Activated B cell treated with CpG ODN at 0.5 μM for 24 hours (primary cell): ENCODE measurements at places on chromosomes 11 and 22.
A peak's percentile ranks its signal among the peaks of the same experiment; 100 is the strongest.

- DNase-seq = peak; percentile 48
Observed at GRCh38 chr11:113305440-113306336, 8.7 kb upstream of the TTC12 start.

DNA sequence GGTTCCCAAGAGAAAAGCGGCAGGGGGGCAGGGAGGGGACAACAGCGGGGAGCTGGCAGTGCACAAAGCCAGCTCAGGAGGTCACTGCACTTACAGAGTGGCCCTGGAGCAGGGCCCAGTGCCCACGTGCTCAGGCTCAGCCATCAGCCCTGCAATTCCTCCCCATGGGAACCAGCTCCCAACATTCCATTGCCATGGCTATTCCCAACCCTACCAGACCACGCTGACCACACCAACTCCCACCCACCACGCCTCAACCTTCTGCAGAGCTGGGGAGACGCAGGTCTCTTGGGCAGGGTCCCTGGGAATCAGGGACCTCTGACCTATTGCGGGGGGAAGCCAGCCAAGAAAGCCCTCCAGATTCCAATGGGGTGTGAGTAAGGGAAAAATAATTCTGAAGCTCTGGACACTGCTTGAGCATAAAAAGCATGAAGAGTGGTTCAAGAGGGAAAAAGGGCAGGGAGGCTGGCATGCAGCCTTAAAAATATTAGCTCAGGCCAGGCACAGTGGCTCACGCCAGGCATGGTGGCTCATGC is 38.3 kb upstream of the TFIP11 start:
- no peak for DNase-seq

DNA sequence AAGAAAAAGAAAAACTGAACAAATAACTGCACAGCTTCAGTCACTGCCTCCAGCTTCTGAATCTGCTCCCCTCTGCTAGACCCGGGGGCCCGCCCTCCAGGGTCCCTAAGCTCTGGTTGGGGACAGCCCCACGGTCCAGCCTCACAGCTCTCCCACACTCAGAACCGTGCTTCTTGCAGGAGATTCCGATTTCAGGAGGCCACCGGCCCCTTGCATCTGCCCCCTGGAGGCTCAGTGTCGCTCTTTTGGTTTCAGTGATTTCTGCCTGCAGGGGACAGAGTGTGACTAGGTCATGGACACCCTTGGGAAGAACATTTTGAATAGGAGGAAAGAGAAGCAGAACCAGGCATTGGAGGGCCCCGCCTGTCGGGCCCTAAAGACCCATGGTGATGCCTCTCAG is 23.1 kb upstream of the RPS3 start:
- no peak for DNase-seq

DNA sequence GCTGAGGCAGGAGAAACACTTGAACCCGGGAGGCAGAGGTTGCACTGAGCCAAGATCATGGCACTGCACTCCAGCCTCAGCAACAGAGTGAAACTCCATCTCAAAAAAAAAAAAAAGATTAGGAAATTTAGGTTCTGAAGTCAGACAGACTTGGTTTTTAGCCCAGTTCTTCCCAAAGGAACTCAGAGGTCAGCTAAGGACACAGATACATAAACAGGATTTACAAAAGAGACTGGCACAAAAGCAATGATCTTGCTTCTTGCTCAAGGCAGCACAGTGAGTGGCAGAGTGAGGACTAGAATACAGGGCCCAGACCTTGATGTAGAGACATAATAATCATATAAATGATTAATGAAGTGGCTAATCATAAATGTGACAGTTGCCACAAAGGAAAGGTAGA is 25.4 kb upstream of the RRAS2 start:
- DNase-seq = no peak

DNA sequence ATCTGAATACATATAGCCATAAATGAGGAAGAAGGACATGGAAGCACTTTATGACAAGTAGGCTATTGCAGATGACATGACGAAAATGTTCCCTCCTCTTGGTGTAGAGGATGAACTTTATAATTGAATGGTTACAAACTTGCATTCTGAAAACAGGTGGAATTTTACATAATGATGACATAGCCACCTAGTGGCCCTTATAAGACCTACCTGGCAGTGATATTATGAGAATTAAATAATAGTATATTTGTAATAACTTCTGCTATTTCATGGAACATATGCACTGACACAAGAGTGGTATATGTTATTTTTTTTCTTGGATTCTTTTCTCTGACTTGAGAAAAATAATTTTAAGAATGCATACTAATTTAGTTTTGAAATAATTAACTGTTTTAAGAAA is 22.9 kb downstream of the TRIM22 start:
- no peak for DNase-seq

DNA sequence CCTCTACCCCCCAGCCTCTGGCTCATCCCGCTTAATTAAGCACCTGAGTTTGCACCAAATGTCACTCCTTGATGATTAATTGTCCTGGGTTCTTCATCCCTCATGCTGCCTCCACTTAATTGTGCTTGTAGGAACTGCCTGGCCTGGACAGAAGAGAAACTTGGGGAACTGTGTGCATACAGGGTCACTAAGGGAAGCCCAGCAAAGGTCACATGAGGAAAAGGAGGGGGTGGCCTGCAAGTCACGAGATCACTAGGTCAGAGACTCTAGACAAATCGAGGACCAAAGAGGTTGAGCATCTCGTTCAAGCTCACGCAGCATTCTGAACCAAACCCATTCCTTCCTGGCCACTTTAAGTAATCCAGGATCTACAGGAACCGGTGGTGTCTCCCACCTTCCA is 75.8 kb downstream of the PDE2A start:
- no peak for DNase-seq

DNA sequence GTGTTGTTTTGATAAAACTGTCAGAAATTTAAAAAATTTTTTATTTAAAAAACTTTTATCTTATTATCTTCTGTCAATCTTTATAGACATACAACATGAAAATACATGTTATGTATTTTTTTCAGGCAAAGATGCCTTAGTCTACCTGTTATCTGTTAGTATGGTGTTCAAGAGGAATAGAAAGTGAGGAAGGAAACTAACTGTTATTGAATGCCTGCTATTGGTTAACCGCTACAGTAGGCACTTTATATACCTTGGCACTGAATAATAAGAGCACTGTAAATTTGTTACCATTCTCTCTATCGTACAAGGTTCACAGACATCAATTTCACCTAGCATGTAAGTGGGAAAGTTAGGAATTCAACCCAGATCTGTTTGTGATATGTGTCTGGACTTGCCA is 272.1 kb upstream of the CCDC90B start:
- no peak for DNase-seq

DNA sequence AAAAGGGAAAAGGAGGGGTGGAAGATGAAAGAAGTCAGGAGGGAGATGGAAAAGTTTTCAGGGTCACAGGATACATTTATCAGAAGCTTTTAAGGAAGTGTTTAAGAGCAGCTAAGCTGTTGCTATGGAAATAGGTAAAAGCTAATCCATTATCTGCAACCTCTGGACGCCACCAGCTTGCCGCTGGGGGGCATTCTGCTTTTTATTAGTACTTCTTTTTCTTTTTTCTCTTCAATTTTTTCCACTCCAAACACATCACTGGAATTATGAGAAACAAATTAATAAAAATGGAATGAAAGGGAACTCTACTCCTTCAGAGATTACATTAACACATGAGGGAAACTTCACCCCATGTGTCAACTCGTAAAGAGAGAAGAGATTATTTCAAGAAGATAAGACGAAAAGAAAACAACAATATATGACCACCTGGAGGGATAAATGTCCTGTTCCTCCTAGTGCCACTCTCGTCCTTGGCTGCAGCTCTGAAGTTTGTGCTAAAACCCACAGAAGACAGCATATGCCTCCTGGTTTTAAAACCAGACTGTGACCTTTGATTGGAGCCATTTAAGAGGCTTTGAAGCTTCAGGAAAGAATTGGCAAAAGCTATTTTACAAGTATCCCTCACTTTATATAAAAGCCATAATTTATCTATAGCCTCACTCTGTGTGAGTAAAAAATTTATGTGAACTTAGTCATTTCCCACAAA is 972.8 kb downstream of the OPCML start:
- no peak for DNase-seq

DNA sequence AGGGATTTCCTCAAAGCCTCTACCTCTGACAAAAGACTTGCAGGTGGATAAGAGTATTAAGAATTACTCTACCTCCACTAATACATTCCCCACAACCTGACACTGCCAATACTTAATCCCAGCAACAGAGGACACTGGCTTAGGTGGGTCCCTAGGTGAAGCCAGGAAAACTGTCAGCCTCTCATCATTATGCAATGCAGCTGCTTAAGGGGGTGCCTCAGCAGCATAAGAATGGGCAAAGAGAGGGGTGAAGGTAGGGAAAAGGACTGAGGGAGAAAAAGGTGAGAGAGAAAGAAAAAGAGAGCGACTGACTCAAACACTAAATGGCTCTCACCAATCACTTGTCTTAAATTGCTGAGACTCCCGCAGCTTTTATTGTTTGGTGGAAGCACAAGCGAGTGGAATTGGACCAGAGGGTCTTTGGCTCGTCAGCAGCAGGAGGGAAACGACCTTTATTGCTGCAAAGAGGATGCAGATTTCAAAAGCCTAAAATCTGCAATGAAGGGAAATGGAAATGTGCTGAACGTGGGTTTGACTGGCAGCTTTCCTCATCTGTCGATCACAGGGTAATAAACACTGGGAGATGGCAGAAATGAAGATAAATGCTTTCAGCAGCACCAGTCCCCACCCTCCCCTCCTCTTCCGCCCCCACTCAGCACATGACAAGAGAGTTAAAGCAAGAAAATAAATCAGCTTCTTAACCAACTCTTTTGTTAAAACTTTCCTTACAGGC is 64.9 kb upstream of the CHRM4 start:
- DNase-seq = no peak

DNA sequence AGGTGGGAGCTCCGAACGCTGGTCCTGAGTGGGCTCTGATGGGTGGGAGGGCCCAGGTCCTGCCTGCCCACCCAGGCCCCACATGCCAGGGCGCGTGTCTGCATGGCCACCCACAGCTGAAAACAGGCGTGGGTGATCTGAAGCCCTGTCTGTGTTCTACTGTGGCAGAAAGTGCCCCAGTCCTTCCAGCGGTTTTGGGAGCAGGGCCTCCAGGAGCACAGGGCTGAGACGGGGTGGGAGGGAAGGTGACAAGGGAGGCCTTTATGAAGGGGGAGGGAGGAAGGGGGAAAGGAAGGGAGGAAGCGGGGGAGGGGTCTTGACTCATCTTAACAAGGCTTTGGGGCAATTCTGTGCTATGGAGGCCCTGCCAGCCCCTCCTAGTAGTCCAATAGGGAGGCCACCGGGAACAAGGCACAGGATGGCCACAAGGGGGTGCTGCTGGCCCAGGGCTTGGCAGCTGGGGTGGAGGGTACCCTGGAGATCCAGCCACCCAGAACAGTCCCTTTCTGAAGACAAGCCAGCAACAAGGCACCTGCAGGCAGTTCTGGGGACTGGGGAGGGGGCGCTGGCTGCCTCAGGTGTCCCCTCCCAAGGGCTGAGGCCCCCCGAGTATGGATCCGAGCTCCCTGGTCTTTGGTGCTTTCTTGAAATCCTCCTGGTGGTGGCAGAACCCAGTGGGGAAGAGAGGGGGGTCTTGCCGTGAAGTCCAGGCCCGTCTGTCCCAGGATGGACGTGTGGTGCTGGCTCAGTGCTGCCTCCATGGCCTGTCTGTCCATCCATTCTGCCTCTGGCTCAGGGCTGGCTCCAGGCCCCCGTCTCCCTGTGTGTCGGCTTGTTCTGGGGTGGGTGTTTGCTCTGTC is 6.3 kb upstream of the FADS3 start:
- DNase-seq = peak; percentile 67

GRCh38 chr11:2149864-2150847 is 10.9 kb downstream of the INS start:
- DNase-seq = no peak

DNA sequence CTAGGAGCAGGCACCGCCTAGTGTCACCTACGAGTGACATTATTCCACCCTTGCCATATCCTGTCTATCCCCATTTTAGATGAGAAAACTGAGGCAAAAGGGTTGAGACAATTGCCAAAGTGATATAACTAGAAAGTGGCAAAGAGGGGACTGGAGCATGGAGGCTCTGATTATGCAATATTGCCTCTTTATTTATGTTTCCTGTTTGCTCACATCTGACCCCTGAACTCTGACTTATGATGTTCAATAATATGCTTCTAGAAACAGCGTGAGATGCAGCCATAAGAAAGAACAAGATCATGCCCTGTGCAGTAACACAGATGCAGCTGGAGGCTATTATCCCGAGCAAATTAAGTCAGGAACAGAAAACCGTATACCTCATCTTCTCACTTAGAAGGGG is 7.7 kb downstream of the ELF5 start:
- DNase-seq = no peak

DNA sequence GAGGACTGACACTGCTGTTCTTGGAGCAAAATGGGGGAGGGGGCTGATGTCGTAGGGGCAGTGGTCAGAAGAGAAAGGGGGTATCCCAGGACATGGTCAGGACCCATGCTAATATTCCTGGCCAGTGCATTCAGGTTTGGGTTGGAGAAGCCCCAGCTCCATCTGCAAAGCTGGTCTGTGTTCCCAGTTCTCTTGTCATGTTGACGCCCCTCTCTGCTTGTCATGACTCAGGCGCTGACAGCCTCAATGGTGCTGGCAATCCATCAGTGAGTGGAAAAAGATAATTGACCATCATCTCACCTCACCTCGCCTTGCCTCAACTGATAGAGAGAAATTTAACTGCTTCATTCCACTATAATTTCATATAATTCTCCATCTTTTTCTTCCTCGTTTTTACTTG is 283.1 kb upstream of the CADM1 start:
- no peak for DNase-seq

DNA sequence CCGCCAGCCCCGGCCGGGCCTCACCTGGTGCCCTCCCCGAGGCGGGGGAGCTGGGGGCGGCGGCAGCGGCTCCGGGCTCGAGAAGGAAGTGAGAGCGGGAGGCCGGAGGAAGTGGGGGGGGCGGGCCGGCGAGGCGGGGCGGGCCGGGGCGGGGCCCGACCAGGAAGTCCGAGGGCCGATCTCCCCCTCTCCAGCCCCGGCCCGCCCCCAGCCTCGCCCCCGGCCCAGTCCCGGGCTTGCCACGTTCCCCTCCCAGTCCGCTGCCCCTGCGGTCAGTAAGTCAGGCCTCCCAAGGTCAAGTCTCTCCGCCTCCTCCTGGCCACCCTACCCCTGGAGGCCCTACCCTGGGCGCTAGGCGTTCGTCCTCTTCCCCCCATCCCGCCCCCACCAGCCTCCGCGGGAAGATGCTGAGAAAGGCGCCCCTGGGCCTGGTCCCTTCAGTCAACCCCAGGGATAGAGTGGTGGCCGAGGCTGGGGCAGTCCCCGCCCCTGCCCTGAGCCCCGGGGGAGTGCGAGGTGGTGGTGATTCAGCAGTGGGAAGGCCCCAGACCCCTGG is at the start of gene RHOG:
Gene RHOG, minus strand, starts transcription at position 90 of the 556 bp plus-strand sequence. CDS start 12,821 bp downstream, outside the sequence.
- DNase-seq = no peak

GRCh38 chr22:36201630-36202319 is at the start of gene APOL4:
Gene APOL4 (minus strand): TSS chr22:36201809. CDS start chr22:36201734, 75 bp downstream.
- DNase-seq = no peak
